ENCODE measurements at places on chromosomes 5 and 9.
A peak's percentile ranks its signal among the peaks of the same experiment; 100 is the strongest.

DNA sequence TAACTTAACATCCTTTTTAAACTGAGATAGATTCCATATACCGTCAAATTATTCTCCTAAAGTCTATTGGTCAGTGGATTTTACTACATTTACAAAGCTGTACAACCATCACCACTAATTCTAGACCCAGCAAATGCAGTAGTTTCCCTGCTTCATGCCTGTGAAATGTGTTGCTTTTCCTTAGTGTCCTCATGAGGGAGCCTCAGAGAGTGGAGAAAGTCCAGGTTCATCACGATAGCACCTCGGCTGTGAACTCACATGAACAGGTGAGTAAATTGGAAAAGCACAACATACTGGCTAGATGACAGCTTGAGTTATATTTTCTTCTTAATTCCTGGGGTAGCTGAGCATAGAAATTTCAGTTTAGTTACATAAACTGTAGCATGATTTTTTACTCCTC is 653.7 kb downstream of the MTRR start:
- DNase-seq: no peak

GRCh38 chr9:73667749-73668148 is 516.1 kb downstream of the ANXA1 start:
- no peak for DNase-seq

- DNase-seq: no peak
These were observed 3.0 kb downstream of the NREP start for GRCh38 chr5:111753884-111754589.

DNA sequence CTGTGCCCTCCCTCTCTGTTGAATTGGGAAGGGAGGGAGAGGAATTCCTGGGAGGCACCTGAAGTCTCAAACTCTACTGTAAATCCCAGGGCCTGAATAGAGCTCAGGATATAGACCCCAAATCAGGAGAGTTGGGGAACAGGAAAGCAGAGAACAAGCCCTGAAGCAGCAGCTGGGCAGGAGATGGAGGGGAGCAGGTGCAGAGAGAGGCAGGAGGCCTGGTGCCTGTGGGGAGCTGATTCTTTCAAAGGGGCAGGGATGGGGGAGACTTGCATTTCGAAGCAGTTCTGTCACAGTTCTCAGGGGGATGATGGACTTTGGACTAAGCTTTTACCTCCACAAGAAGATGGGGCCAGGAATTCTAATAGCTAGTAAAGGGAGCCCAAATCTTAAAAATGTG is 50.2 kb downstream of the NIM1K start:
- DNase-seq: no peak

GRCh38 chr9:132288966-132289365 is 65.8 kb downstream of the SETX start:
- DNase-seq: no peak

DNA sequence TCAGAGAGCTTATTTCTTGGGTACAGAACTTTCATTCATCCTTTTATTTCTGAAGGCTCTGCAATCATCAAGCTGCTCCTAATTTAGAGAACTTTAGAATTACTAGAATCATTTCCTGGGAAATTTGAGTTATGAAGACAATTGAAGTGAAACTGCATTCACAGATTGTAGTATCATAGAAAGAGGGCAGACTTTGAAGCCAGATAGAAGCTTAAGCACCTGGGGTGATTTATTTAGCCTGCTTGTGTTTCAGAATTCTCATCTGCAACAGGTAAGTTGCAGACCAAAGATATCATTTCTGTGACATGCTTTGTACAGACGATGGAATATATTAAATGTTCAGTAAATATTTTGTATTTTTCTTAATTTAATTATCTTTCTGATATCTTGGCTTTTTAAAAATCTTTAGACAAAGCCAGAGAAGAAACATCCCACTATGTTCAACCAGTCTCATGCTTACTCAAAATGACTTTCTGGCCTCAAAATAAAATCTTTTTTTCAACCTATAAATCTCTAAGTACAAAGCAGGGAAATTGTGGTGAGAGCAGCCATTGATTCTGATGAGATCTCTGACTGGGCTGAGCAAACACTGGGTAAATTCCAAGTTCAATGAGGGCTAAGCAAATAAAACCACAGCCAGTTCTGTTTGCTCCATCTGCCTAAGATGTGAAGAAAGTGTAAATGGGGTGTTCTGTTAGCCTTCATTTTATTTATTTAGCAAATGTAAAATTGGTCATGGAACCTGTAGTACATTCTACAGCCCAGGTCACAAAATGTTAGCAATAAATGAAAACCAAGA is 264.7 kb upstream of the CCNG1 start:
- no peak for DNase-seq

GRCh38 chr5:134174841-134175839 is 1.6 kb downstream of the SKP1 start:
- no peak for DNase-seq

- DNase-seq: no peak
These were observed 1791.1 kb downstream of the MAT2B start for GRCh38 chr5:165296401-165297130.

- no peak for DNase-seq
These were observed 38.7 kb downstream of the TSTD2 start for GRCh38 chr9:97594381-97594921.

DNA sequence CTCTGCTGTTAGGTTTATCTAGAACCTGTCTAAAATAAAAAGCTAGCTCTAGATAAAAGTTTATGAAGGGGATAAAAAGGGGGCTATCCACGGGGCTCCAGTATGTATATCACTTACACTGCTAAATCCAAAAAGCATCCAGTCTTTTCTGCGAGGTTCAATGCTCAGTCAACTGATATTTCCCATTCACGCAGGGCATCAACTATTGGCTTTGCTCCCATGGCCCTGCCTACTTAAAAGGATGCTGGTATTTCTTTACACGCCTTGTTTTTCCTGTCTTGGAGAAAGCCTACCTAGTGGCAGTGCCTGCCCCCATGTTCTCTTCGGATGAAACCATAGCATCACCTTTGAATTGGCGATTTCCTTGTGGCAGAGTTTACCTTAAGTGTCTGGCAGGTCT is 8.1 kb downstream of the SPRY4 start:
- no peak for DNase-seq

- DNase-seq: no peak
These were observed 43.3 kb downstream of the NCS1 start for GRCh38 chr9:130215341-130216119.

DNA sequence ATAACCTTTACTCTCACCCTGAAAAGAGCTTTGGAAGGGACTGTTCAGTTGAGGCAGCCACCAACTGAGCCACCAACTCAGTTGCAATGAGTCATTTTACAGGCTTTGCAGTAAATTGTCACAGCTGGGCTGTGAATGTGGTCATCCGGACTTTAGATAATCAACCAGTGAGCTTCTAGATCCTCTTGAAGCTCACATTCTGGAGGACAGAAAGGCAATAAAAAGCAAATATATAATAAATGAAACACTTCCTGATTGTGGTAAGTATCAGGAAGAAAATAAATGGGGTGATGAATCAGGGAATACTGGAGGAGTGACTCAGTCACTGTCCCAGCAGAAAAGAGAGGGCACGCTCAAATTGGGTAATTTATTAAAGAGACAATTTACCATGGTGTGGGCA is 13.2 kb upstream of the C5orf58 start:
- no peak for DNase-seq

DNA sequence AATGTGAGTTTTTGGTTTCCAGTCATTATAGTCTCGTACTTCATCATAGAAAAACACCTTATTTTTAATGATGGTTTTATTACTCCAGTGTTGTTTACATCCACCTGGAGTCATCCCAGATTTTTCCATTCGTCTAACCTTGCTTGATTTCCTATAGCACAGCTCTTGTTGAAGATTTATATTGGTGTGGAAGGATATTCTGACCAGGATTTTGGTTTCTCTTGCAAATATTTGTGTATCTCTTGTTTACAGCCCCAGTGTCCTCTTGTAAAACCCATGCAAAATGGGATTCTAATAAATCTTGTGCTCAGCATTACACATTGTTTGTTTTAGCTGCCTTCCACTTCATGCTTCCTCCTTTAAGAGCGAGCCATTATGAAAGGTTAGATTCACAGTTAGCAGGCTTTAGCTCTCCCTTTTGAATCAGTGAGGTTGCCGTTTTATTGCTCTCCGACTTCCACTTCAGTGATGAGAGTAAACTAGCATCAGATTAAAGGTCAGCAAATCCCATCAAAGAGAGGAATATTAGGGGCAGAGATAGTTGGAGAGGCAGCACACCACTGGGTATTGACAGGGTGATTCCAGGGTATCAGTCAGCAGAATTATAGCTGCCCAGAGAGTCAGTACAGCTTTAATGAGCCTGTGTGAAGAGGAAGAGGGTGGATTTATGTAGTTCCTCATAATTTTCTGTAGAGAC is 157.1 kb downstream of the PBX3 start:
- no peak for DNase-seq

- DNase-seq: no peak
These were observed 13.0 kb upstream of the SPINK4 start for GRCh38 chr9:33227008-33227398.

DNA sequence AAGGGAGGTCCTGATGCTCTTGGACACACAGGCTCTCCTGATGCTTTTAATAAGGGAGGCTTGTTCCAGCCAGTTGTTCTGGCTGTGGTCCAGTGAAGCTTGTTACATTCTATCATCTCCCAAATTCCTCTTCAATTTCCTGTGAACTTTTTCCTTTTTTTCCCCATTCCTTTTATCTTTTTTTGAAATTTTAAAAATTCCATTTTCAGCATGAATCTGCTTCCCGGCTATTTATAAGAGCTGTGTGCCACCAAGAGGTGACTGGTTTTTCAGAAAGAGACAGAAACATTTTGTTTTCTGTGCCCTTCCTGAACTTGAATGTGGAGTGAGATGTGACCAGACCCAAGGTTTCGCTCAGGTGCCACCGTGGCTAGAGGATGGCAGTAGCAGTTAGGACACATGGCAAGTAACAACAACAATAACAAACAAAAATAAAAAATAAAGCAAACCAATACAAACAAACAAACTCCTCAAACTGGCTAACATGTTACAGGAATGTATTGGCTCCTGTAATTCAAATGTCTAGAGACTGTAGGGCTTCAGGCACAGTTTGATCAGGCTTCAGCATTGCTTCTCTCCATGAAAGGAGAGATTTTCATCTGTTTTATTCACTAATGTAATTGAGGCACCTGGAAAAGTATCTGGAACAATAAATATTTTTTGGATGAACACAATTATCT is 121.1 kb downstream of the BOD1 start:
- no peak for DNase-seq

GRCh38 chr9:86860006-86860405 is 87.3 kb downstream of the GAS1 start:
- no peak for DNase-seq

GRCh38 chr5:143061161-143061945 is 291.2 kb downstream of the ARHGAP26 start:
- DNase-seq: no peak

DNA sequence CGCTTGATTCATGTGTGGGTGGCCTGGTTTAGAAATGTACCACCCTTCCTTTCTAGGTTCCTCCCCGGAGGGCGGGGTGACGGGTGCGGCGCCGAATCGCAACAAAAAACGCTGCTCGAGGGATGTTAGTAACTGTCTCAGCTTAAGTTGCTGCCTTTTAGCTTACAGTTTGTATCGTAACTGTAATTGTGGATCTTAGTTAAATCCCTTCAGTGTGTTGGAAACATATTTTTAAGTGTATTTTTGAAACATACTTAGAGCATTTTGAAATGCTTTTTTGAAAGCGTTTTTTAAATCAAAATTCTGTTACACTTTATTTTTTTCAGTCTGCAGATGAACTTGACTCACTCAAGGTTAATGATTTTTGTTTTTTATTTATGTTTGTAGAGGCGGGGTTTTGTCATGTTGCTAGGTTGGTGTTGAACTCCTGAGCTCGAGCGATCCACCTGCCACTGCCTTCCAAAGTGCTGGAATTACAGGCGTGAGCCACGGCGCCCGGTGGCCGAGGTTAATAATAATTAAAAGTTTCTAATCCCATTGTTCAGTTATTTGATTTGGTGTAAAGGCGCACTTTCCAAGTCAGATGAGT is 997 bp upstream of the CHD1 start:
- DNase-seq: no peak

- no peak for DNase-seq
These were observed 118.0 kb upstream of the ICE1 start for GRCh38 chr5:5304361-5305020.

- no peak for DNase-seq
These were observed 274.6 kb upstream of the IRX4 start for GRCh38 chr5:2157372-2157771.

- DNase-seq: no peak
These were observed 28.4 kb upstream of the CSNK1G3 start for GRCh38 chr5:123483446-123484077.

DNA sequence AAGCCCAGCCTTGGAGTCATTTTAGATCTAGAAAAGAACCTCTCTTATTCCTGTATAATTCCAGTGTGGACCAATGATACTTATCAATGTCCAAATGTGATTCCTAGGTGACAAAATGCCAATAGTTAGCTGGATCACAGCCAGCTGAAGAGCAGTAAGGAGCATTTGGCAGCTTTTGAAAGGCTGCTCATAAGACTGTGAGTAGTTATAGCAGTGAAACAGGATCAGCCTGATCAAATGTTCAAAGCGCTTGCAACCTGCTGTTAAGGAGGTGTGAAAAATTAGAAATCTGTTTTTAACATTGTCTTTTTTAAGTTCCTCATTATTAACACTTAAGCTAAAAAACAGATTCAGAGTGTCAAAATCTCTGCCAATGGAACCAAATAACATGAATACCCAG is 85.1 kb downstream of the SSBP2 start:
- DNase-seq: no peak

- no peak for DNase-seq
These were observed 88.9 kb downstream of the EBF1 start for GRCh38 chr5:159010661-159011442.

GRCh38 chr5:62287237-62287636 is 18.8 kb upstream of the KIF2A start:
- no peak for DNase-seq

GRCh38 chr9:134364391-134365114 is 38.3 kb downstream of the RXRA start:
- peak; percentile 13 for DNase-seq

DNA sequence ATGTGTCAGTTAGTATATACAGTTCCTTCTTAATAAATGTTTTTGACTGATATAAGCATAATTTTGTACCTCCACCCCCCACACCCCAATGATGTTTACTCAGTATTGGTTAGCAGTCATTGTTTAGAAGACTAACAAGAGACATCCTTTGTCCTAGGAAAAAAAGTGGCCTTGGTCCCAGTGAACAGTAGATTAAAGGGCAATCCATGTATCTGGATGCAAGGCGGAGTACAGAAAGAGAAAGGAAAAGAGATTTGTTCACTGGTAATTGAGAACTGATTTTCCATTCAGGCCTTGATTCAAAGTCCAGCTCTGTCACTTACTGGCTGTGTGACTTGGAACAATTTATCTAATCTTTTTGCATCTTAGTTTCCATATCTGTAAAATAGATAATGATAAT is 4.6 kb downstream of the RALGPS1 start:
- DNase-seq: no peak

GRCh38 chr5:133521801-133522200 is 90.5 kb downstream of the FSTL4 start:
- DNase-seq: no peak

- no peak for DNase-seq
These were observed 43.1 kb upstream of the C6 start for GRCh38 chr5:41256400-41256799.

Data from stimulated activated CD4-positive, alpha-beta T cell treated with anti-CD3 and anti-CD28 coated beads, Interleukin-4, amount 100 ng/mL, for 1 hour (primary cell).